ENCODE measurements at places on chromosomes 2 and 18.

- DNase-seq: peak; percentile 11
Observed at GRCh38 chr18:67265464-67266245, 250.9 kb downstream of the DSEL start.

- peak; percentile 59 for DNase-seq
Observed at GRCh38 chr2:217903859-217904613, 98.8 kb downstream of the TNS1 start.

DNA sequence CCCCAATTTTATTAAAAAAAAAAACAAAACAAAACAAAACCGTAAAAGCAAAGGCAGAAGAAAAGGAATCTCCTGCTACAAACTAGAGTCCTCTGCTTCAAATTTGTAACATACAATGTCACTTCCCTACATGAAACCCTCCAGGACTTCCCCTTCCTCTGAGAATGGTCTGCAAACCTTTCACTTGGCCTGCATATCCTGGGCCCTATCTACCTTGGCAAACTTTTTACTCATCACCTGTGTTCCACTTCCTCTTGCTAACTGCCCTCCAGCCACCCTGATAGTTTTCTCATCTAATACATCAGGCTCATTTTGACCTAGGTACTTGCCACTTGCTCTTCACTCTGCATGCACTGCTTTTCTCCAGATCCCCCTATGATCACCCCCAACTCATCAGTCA is 255.5 kb downstream of the ETAA1 start:
- DNase-seq: no peak

DNA sequence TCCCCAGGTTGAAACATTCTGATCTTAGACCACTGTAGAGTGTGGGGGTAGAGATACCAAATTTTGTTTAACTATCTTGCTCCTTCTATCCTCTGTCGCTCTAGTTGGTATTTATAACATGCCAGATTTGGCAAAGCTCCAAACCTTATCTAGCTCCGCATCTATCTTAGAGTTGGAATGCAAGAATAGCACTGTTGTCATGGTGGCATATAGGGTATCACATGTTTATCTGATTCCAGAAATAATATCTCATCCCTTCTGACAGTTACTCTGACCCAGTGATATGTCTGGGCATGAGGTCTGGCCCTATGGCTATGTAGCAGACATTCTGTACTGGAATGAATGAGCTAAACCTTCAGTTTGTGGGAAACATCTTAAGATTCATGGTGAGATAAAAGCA is 51.7 kb downstream of the CABYR start:
- DNase-seq: no peak

DNA sequence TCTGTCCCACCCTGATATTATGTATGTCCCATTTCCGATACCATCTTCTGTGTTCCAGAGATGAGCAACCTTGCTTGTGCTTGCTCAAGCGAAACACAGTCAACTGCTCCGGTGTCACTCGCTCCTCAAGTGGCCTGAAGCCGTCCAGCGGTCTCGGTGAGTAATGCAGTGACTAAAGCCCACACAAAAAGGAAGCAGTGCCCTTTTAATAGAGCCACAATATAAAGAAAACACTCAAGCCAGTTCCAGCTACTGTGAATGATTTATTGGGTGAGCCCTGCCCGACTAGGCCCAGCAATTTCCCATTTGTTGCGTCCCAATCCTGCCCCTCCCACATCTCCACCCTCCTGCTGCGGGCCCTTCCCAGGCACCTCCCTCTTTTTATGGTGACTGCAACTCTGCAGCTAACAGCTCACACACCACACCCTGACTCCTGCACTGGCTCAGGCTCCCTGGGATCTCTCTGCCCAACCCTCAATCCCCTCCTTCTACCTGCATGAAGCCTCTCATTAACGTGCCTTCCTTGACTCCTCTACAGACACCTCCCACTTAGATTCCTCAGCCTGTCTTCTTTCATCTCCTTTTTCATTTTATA is 44.2 kb upstream of the DSC1 start:
- DNase-seq: peak; percentile 65

- DNase-seq: no peak
Observed at GRCh38 chr2:30269771-30270145, 38.4 kb downstream of the LBH start.

DNA sequence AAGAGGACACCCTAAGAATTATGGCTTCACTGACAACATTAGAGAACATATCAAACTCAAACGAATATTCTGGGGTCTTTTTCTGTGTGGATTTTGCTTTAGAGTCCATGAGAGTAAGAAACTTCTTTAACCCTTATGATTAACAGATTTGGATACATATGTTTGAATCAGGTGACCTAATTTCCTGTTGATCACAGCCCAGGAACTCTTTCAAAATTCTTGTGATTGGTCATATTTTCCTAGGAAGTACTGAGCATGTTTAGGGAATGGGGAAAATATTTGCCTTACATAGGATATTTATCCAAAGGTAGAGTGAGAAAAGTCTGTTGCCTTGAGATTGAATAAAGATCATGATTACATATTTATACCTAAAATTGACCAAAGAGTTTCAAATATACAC is 160.0 kb downstream of the KCNH7 start:
- no peak for DNase-seq

DNA sequence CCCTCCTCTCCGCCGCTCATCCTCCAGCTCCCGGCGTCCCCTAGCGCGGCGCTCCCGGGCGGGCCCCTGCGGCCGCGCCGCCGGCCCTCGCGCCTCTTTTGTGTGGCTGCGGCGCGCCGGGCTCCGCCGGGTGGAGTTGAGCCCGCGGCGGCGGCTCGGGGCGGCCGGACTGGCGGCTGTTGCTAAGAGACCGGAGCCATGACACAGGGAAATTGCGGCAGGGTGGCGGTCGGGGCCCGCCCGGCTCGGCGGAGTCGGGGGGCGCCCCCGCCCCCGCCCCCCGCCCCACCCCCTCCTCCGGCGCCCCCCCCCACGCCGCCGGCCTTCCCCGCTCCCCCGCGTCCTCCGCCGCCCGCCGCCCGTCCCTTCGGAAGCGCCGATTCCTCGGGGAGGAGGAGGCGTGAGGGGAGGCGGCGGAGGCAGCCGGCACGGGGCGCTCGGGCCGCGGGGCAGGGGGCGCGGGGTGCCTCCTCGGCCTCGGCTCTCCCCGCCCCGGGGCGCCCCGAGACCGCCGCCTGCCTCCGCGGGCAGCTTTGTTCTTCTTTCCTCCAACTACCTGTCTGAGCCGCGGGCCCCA is at the start of gene TMEM200C:
Gene TMEM200C, minus strand, starts transcription at position 224 of the 577 bp plus-strand sequence. CDS start 3,459 bp downstream, outside the sequence.
- DNase-seq: no peak

DNA sequence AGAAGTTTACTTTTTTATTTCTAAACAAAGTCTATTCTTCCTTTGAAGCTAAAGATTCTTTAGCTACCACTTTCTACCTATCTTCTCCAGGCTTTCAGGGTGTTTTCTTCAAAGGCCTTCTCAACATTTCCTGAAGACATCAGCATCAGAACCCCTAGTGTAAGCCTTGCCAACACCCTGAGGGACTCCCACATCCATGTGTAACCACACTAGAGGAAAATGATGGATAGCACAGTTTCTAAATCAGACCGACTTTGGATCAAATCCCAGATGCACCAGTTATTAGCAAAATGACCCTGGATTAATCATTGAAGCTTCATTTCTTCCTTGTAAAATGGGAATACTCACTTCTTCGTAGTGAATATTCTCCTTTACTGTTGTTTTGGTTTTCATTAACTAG is 4.7 kb upstream of the TTN start:
- DNase-seq: no peak

DNA sequence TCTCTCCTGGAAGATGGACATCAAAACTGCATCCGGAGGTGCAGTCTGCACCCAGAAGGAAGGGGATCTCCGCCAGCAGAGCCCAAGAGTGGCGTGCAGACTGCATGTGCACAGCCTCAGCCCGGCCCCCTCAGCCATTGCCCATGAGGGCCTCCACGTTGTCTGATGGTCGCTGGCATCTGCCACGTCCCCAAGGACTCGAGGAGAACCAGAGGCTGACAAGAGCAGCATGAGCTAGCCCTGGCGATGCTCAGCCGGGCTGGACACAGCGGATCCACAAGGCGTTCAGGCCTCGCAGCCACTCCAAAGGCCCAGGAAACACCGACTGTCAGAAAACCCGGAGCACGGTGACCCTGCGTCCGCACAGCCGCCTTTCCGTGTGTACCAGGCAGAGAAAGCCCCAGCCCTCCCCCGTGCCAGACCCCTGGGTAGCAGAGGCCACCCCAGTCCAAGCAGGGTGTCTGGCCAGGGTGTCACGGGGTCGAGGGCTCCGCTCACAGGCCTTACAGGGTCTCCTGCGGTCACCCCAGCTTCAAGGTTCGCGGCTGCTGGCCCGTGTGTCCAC is 48.3 kb downstream of the SLC66A2 start:
- no peak for DNase-seq

GRCh38 chr2:60148716-60149115 is 404.7 kb downstream of the BCL11A start:
- no peak for DNase-seq

DNA sequence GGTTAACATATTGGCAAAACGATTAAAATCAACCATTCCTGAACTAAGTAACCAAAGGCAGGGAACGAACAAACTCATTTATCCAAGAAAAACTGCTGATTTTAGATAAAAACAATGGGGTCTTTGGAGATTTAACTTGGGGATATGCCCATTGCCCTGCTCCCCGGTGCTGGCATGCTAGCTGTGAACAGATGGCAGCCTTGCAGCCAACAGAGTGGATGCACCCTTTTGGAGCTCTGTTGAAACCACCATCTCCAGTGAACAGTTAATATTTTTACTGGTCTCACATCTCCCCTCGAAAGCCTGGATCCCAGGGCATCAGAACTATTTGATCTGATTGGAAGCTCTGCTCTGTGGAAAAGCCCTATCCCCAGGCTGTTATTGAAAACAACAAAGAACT is 303.1 kb downstream of the TGIF1 start:
- DNase-seq: no peak

DNA sequence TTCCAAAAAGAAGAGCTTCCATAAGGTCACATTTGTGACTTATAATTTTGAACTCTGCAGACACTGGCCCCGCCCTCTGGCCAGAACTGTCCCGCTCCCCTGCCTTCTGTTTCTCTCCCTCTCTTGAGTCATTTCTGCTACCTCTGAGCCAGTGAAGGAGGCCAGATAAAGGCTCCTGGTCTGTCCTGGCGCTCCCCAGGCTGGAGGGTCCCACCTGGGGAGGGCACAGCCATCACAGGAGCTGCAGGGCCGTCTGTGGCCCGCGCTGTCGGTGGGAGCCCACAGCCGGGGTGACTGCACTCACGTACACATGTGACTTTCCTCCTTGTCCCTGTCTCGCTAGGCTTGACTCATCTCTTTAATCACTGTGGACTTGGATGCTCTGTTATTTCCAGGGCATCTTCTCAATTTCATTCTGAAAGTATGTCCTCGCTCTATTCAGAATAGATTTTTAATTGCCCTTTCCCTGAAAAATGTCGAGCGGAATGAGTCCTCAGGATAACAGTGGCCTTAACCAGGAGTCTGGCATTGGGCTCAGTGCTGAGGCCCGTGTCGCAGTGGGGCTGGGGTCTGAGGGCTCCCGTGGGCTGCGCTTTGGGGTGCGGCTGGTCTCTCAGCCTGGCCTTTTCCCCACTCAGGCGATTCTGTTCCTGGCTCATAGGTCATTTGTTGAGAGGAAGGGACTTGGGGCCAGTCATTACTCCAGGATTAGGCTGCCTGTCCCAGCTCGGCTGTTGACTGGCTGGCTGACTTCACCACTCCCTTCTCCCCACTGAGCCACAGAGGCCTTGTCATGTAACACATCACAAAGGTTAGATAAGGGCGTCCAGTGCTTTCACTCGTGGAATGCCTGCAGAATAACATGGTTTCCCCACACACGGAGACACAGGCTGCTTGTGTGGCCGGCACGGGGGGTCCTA is 34.5 kb downstream of the KLHL29 start:
- DNase-seq: no peak

DNA sequence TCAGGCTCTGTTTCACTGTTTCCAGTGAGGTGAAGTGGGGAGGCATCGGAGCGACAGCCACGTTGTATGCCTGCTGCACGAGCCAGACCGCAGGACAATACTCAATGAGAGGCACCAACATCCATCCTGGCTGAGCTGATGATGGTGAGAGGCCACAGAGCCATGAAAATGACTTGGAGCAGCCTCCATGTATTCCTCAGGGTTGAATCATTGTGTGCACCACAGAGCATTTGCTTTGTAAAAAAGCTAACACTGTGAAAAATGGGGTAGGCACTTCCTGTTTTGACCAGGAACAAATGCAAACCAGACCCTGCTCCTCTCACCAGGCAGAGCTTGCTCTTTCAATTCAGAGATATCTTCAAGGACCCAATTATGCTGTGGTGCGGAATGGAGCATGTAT is 87.2 kb downstream of the LPIN1 start:
- DNase-seq: peak; percentile 31

GRCh38 chr18:78542204-78542603 is 437.4 kb upstream of the SALL3 start:
- peak; percentile 33 for DNase-seq

- DNase-seq: no peak
Observed at GRCh38 chr2:141264848-141265247, 866.0 kb downstream of the LRP1B start.

DNA sequence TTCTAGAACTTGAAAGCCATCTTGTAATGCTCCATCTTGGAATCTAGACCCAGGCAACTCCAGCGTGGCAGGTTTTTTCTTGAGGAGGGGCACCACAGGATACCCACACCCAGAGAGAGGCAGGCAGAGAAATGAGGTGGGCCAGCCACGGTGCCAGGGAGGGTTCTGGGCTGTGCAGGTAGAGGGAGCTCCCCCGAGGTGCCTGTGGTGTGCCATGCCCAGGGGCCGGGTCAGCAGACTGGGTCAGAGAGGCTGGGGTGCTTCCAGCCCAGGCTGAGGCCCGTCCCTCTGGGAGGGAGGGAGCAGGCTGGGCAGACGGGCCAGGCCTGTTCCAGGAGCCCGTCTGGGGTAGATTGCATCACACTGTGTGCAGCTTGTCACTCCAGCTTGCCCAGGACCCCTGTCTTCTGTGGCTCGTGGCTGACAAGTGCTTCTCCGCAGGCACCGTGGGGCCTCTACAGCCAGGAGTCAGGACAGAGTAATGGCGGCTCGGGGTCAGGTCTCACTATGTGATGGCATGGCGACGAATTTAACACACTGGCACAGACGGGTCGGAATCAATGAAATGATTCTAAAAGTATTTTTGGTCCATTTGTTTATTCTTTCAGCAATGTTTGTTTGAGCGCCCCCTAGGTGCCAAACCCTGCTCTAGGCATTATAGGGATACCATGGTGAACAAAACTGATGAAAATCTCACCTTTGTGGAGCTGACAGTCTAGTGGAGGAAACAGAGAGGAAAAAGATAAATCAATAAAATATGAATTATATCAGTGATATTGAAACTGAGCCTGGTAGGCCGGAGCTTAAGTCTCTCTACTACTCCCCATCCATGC is 144.0 kb downstream of the ACOXL start:
- DNase-seq: no peak

Measured in eye (tissue), 1 donor.